ENCODE measurements at places on chromosomes 16 and 17.

DNA sequence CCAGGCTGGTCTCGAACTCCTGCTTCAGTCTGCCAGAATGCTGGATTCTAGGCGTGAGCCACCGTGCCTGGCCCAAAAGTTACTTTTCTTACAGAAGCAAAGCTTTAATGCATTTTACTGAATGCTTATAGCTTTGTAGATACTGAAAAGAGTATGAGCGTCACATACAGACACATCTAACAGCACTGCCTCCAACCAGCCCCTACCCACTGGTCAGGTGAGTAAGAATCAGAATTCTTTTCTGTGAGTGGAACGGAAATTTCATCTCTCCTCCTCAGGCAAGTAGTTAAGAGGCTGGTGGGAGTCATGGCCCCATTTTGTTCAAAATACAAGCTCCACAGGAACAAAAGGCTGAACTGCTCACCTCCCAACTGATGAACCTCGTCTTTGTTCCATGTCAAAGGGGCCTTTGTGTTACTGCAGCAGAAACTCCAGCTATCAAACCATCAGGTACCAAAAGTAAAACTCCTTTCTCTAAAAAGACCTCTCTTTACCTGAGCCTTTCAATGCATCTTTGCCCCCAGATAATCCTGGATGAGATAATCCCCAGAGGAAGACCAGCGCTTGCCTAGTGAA is 92.4 kb upstream of the RPH3AL start:
- no peak for DNase-seq

DNA sequence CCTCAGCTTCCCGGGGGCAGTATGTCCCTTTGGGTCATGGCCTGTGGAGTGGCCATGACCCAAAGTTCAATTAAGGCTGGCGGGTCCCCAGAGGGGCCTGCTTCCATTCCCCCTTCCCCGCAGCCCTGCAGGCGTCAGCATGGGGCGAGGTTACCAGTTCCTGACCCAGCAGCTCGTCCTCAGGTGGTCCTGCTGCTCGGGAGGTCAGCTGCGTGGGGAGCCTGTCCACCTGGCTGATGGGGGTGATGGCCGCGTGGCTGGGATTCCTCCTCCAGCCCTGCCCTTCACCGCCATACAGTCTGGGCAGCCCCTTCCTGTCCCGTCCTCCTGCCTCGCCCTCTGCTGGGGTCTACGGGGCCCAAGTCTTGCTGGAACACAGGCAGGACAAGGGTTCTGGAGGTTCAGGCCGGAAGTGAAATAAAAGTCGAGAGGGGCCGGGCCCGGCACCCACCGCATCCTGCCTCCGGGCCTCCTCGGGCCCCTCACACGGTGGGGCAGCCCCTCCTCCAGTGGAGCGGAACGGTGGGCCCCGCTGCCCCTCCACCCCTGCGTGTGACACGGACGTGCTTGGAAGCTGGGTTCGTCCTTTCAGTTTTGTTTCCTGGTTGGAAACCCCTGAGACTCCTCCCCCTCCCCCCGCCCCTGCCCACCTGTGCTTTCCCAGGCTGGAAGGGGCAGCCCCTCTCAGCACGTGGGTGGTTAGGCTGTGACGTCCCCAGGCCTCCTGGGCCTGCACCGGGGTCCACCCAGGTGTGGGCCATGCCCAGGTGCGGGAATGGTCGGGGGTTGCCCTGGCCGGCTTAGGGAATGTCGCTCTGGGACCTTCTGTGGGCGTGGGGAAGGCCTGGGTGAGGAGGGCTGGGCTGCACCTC is 6.8 kb downstream of the UBALD2 start:
- DNase-seq: no peak

DNA sequence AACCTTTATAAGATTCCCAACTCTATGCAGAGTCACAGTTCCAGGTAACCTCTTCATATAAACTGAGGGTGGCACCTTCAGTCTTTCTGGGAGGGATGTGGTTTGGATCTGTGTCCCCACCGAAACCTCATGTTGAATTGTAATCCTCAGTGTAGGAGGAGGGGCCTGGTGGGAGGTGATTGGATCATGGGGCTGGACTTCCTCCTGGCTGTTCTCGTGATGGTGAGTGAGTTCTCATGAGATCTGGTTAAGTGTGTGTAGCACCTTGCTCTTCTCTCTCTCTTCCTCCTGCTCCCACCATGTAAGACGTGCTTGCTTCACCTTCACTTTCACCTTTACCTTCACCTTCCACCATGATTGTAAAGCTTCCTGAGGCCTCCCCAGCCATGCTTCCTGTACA is 30.5 kb downstream of the HS3ST2 start:
- DNase-seq: no peak

GRCh38 chr17:7177954-7178477 is 1.2 kb downstream of the ASGR1 start:
- peak; percentile 33 for DNase-seq

- DNase-seq: no peak
Observed at GRCh38 chr17:773016-773415, 9.1 kb downstream of the GLOD4 start.

- no peak for DNase-seq
Observed at GRCh38 chr16:66534376-66534799, 15.5 kb downstream of the TK2 start.

GRCh38 chr16:79008036-79008868 is 592.3 kb downstream of the MAF start:
- DNase-seq: no peak

GRCh38 chr17:38361694-38362465 is 10.2 kb downstream of the SOCS7 start:
- peak; percentile 49 for DNase-seq

GRCh38 chr17:8128125-8128784 is 4.3 kb upstream of the HES7 start:
- no peak for DNase-seq

DNA sequence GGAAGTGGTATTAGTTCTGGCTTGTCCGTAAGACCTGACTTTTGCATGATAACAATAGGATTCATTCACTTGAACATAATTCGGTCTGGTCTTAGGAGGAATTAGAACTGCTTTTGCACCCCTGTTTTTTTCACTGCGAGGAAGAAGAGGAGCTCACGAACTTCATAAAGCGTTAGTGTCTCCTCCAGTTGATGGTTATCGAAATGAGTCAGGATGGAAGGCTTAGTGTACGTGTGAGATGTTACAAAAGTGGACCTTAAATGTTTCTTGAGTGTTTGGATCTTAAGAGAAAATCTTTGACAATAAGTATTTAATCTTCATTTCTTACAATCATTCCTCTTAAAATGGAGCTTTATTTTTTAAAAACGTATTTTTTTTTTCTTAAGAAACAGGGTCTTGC is 52.8 kb downstream of the USP10 start:
- no peak for DNase-seq

- DNase-seq: peak; percentile 79
Observed at GRCh38 chr16:31108035-31108793, at the start of gene BCKDK. BCKDK (plus strand) TSS chr16:31108386; CDS start chr16:31109224, 838 bp downstream.

- peak; percentile 31 for DNase-seq
Observed at GRCh38 chr16:25009822-25010221, 5.3 kb downstream of the ARHGAP17 start.

- peak; percentile 6 for DNase-seq
Observed at GRCh38 chr17:13885953-13886889, 183.1 kb upstream of the COX10 start.
